Urinary bladder (tissue), 4 donors: ENCODE measurements at places on chromosomes 2 and 18. TPM values are rescaled to one million over a fixed set of nuclear protein-coding genes. Genes with fewer than 3 reads are reported as not detected.

Gene FOXD4L1
- total RNA-seq, result not detected

Gene ZNF514
- 38.5 TPM for total RNA-seq

Gene IL1F10
- not detected for total RNA-seq

Gene ELOA2
- not detected for total RNA-seq

Gene C2orf78
- total RNA-seq, result not detected

Gene RAX
- not detected for total RNA-seq

Gene KLHL41
- total RNA-seq, result 88.7 TPM

Gene VWA3B
- 0.48 TPM for total RNA-seq

Gene CCDC141
- total RNA-seq, result 18.0 TPM

Gene YIPF4
- 46.2 TPM for total RNA-seq

Gene IL1R1
- 34.9 TPM for total RNA-seq

Gene IL1RN
- total RNA-seq, result 6.7 TPM

Gene BOLL
- total RNA-seq, result 0.11 TPM

Gene POTEF
- not detected for total RNA-seq

Gene ARHGAP28
- 84.0 TPM for total RNA-seq

Gene MYCN
- total RNA-seq, result 3.3 TPM

Gene TLX2
- 0.63 TPM for total RNA-seq

Gene PAIP2B
- 7.6 TPM for total RNA-seq

Gene DNER
- total RNA-seq, result 4.4 TPM

Gene VAMP5
- 8.0 TPM for total RNA-seq

Gene IL1A
- total RNA-seq, result 1.9 TPM

Gene CYTIP
- 3.4 TPM for total RNA-seq

Gene SLC19A3
- 1.4 TPM for total RNA-seq

Gene TCF23
- 0.85 TPM for total RNA-seq
